Glomerular endothelial cell (primary cell): ENCODE measurements at places on chromosomes 12 and 14.

DNA sequence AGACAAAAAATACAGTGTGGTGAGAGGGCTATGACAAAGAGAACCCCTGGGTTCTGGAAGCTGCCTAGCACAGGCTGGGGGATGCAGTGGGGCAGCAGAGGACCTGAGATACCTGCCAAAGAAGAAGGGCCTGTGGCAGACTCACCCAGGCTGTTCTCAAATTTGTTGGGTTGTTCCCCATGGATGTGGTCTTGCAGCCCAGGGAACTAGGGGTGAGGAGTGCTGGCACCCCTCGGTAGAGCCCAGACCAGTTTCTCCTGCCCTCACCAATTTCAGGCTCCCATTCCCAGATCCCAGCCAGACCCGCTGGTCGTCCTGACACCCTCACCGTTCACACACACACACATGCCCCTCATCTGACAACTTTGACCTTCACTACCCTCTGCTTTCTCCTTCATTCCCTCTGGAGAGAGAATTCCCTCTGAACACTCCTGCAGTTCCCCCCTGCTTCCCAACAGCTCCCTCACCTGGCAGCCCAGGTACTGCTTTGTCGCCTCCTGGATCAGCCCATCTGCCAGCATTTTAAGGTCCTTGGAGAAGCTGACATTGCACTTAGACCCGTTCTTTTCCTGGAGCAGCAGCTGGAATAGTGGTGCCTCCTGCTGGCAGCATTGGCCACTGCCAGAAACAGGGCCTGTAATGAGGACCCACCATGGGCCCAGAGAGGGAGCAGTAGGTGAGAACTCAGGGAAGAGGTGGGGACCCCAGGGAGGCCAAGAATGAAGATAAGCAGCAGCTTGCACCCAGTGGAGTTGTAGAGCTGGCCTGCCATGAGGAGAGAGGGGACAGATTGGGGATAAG lies 5.9 kb upstream of the GDF11 start:
- no peak for DNase-seq

DNA sequence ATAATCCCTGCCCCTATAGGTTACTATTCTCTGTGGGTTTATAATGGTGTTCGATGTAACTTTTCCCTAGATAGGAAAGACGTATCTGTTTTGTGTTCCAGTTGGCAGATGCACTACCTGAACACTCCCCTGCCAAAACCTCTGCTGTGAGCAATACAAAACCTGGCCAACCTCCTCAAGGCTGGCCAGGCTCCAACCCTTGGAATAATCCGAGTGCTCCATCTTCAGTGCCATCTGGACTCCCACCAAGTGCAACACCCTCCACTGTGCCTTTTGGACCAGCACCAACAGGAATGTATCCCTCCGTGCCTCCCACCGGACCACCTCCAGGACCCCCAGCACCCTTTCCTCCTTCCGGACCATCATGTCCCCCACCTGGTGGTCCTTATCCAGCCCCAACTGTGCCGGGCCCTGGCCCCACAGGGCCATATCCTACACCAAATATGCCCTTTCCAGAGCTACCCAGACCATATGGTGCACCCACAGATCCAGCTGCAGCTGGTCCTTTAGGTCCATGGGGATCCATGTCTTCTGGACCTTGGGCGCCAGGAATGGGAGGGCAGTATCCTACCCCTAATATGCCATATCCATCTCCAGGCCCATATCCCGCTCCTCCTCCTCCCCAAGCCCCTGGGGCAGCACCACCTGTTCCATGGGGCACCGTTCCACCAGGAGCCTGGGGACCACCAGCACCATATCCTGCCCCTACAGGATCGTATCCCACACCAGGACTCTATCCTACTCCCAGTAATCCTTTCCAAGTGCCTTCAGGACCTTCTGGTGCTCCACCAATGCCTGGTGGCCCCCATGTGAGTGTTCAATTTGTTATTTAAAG lies 11.3 kb downstream of the MAPK1IP1L start:
- DNase-seq = no peak

- DNase-seq = no peak
Measured at GRCh38 chr12:121767525-121768016, 25.9 kb downstream of the RHOF start.

- DNase-seq = no peak
Measured at GRCh38 chr12:121939186-121939585, 20.8 kb downstream of the CFAP251 start.
